ENCODE measurements at places on chromosomes 7 and 10. TPM values are rescaled to one million over a fixed set of nuclear protein-coding genes. Genes with fewer than 3 reads are reported as not detected.

The SKIDA1 gene
- 0.62 TPM for polyA plus RNA-seq

DNA sequence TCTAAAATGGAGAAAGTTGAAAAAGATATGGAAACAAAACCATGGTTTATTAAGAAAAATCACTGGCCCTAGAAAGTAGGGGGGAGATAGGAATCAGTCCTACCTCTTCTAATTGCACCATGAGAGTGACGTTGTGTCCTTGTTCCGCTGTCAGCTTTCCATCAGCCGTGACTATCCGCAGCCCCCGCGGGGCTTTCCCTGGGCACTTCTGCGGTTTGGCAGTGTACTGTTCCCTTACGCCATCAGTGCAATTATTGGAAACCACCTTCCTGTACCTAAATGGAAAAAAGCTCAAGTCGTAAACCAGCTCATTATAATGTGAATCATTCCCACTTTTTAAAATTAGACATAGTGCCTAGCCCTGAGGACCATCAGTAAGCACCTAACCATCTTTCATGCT, 512.2 kb downstream of the SORCS1 start:
- no peak for DNase-seq

DNA sequence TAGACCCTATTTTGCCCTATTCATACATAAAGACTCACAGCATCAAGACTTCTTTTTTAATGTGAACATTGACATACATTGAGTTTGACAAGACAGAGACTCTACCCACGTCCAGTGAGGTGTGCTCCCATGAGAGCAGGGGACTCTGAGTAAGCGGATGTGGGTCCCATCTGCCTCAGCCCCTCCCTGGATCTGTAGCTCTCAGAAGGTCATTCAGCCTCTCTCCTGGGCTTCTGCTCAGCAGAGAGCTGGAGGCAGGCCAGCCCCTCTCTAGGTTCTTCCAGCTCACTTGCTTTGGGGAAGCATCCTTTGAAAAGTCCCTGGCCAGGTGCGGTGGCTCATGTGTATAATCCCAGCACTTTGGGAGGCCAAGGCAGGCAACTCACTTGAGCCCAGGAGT, 146.9 kb upstream of the ZMIZ1 start:
- DNase-seq: no peak

GRCh38 chr7:109456116-109456515, 886.4 kb downstream of the DNAJB9 start:
- DNase-seq: no peak

- no peak for DNase-seq
Observed at GRCh38 chr7:16721541-16721940, 32.0 kb upstream of the TSPAN13 start.

DNA sequence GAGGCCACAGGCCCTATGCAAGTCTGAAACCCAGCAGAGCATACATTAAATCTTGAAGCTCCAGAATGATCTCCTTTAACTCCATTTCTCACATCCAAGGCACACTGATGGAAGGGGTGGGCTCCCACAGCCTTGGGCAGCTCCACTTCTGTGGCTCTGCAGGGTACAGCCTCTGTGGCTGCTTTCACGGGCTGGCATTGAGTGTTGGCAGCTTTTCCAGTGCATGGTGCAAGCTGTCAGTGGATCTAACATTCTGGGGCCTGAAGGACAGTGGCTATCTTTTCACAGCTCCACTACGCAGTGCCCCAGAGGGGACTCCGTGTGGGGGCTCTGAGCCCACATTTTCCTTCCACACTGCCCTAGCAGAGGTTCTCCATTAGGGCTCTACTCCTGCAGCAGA, 265.7 kb upstream of the MAGI2 start:
- no peak for DNase-seq

DNA sequence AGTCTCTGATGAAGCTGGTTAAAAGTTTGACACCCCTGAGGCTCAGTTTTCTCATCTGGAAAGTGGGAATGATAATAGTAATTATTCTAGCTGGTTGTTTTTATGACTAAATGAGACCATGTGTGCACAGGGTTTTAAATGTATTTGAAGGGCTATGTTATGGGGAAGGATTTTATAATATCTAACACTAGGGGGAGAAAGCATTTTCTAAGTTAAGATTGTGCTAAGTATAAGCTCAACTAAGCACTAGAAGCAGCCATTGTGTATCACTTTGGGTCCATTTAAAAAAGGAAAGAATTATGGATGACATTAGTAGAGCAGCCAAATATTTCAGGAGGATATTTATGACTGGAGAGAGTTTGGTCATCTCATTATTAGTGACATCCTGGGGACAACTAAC, 49.5 kb upstream of the CREB5 start:
- DNase-seq: no peak

The TRPV5 gene
- polyA plus RNA-seq: not detected

DNA sequence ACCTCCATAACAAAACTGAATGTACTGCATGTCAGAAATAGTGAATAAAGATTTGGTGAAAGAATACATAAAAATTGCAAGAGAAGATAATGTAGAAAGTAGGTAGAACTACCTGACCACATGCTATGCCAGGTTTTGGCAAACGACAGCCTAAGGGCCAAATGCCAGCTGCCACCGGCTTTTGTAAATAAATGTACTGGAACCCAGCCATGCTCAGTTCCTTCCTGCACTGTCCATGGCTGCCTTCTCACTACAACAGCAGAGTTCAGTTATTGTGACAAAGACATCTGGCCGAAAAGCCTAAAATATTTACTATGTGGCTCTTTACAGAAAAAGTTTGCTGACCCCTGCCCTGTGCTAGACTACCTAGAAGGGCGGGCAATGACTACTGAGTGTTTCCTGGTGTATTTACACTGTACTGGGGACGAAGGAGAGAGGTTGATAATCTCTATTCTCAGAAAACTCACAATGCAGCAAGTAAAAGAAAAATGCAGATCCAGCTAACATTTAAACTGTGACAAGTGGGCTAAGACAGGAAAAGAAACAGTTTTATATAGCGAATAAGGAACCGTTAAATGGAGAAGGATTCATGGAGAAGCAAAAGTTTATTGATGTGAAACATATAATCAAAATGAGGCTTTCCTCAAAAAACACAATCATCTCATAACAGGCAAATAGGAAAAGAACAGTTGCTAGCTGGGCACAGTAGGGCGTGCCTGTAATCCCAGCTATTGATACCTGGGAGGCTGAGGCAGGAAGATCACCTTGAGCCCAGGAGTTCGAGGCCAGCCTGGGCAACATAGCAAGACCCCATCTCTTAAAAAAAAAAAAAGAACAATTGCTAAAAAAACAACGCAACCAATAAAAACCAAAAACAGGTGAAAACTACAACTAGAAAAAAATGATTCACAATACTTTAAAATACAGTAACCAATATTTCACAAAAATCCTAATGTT, 13.7 kb downstream of the KIN start:
- no peak for DNase-seq

DNA sequence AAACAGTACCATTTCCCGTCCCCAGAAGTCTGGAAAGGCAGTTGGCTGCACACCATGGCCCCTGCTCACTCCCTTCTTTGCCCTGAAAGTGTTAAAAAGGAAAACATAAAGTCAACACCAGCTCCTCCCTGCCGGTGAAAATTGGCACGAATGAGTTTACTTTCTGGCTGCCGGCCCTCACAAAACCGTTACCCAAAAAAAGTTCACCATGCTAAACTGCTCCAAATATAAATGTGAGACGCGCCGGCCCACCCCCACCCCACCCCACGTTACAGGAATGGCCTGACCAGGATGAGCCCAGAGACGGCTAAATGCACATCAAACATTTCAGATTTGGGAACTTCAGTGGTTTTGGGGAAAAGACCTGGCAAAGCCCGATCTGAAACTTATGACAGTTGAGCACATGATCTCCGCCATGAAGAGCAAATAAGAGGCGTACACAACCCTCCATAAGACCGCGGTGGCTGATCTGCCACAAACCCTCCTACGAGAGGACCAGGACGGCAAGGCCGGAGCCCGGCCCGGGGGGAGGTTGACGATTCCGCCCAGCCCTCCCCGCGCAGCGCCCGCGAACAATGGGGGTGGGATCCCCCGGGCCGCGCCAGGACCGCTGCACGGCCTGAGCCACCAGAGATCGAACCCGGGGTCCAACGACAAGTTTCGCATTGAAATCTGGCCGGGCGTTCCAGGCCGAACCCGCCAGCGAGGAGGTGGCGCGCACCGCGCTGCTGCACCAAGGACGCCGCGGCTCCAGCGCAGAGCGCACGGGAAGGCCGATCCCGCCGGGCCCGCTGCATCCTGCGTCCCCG, 952 bp downstream of the DIP2C start:
- DNase-seq: no peak

DNA sequence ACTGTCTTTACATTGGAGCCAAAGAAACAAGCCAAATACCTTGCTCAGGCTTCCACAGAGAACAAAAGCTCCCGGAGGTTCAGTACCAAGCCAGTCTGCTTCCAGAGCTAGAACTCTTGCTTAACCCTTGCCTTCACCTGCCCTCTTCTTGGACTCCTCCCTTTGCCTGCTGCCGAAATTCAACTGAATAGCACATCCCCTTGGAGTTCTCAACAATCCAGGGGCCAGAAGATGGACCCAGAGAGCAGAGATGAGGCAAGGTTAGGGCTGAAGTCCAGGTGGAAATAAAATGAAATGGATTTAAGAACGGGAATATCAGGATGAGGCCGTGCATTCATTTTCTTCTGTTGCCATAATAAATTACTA, 876 bp upstream of the PIK3AP1 start:
- DNase-seq: no peak

The OIT3 gene
- not detected for polyA plus RNA-seq

- DNase-seq: no peak
Observed at GRCh38 chr10:11282661-11283060, 265.0 kb downstream of the CELF2 start.

- DNase-seq: no peak
Observed at GRCh38 chr10:17712717-17713471, 39.1 kb upstream of the TMEM236 start.

GRCh38 chr7:49398746-49399145, 374.7 kb upstream of the VWC2 start:
- DNase-seq: no peak

- no peak for DNase-seq
Observed at GRCh38 chr7:43906331-43907010, at the start of gene URGCP. TSS of gene URGCP (minus strand) at chr7:43906596. CDS start at chr7:43906575, 21 bp downstream.

DNA sequence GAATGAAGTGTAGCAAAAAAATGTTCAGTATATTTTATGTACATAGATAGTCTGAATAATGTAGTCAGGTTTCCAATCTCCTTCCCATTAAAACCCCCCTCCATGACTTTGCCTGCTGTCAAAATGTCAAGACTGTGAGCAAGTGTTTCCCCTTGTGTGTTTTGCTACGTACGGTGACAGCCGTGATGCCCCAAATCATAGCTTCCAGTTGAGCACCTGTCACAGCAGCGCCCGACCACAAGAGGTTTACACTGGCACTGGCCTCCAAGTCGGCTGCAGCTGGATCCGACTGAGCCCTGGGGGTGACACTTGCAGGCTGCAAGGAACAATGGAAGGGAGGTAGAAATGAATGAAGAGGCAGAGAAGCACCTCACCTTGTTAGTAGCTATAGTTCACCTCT, 62.3 kb downstream of the LAMB4 start:
- no peak for DNase-seq

GRCh38 chr10:114404171-114405010, at the start of gene AFAP1L2:
TSS of gene AFAP1L2 (minus strand) at chr10:114404502. CDS start at chr10:114404455, 47 bp downstream.
- no peak for DNase-seq

The ELFN1 gene
- 0.14 TPM for polyA plus RNA-seq

DNA sequence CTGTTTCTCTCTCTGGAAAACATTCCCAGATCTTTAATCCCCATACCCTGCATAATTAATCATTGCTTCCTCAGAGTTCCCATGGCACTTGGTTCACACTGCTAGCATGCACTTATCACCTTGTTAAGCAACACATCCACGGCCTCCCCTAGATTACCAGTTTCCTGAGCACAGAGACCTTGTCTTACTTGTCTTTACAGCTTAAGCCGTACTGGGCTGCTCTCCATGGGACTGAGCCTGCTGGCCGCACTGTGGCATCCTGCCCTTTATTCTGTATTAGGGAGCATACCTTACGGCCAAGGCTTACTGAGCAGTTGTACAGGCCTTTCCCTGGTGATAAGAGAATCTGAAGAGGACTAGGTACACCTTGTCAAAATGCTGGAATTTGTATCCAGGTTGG, 190.2 kb downstream of the REEP3 start:
- no peak for DNase-seq

DNA sequence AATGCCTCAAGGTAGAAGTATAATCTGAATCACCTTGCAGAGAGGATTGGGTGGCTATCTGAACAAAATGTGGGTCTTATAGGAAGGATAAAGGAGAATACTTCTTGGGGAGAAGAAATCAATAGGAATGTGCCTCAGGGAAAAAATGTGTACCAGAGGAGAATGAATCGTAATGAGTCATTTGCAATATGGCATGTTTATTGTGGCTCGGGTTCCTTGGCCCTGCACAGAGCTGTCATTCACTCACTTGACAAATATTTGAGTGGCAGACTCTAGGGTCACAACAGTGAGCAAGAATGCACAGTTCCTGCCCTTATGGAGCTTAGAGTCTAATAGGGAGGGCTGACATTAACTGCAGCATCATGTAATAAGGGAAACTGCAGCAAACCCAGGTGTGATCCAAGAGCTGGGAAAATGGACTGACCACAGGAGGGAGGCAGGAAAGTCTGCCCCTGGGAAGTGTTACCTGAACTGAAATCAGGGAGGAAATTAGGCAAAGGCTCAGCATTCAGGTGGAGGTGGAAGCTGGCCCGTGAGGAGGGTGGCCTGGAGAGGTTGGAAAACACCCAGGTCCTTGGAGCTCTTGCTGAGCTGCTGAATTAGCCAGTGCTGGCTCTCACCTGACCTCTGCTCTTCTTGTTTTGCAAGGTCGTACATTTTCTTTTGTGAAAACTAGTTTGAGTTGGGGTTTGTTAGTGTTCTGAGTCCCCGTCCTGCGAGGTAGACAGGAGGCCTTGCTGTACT, 203.9 kb downstream of the FRMD4A start:
- DNase-seq: no peak

- DNase-seq: no peak
Observed at GRCh38 chr7:103240806-103241205, 56.4 kb upstream of the PMPCB start.

DNA sequence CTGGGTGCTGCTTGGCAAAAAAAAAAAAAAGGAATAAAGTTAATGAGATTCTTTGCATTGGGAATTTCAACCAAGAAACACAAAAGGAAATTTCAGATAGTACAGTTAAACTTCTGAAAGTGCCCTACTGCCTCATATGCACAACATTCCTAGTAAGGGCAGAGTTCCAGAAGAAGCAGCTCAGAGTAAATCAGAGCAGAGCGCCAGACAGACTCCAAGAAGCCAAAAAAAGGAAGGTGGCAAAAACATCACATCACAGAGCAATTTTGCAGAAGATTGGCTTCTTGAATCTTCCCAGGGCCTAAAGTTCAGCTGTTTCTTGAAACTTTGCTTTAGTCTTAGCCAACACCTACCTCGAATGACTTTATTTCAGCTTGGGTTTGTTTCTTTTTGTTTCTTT, 544.1 kb downstream of the XPNPEP1 start:
- no peak for DNase-seq

- DNase-seq: no peak
Observed at GRCh38 chr10:72389716-72390115, 35.0 kb upstream of the DNAJB12 start.

The POU6F2 gene
- not detected for polyA plus RNA-seq

- DNase-seq: no peak
Observed at GRCh38 chr7:134059921-134060320, 67.2 kb upstream of the LRGUK start.

The NPTX2 gene
- polyA plus RNA-seq: 0.02 TPM

The CTAGE4 gene
- polyA plus RNA-seq: 0.04 TPM

The SAMD9L gene
- polyA plus RNA-seq: 4.3 TPM

GRCh38 chr7:91596287-91596686, 284.2 kb downstream of the MTERF1 start:
- DNase-seq: no peak
